Neuronal stem cell (in vitro differentiated cells): ENCODE measurements at places on chromosomes 1 and 21.

- DNase-seq = peak; percentile 96
Observed at GRCh38 chr1:29282924-29283803, 46.8 kb downstream of the PTPRU start.

GRCh38 chr1:24251501-24251900, 64.4 kb upstream of the IFNLR1 start:
- DNase-seq = no peak

- DNase-seq = no peak
Observed at GRCh38 chr1:28112388-28113241, 24.2 kb upstream of the EYA3 start.

DNA sequence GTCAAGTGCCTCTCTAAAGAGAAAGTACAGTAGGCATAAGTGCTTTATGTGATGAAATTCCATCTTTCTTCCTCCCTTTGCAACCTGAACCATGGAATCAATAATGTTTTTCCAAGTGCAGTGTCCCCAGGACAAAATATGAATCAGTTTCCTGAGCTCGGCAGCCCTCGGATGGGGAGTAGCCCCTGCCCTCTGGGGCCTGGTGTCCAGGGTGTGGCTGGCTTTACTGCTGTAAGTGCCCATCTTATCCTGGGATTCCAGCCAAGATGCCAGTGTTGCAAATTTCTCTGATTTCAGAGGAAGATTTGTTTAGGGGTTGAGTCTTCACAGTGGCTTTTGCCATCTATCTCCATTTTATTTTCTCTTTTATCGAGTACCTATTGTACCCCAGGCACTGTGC, 40.5 kb upstream of the SRP9 start:
- DNase-seq = no peak

DNA sequence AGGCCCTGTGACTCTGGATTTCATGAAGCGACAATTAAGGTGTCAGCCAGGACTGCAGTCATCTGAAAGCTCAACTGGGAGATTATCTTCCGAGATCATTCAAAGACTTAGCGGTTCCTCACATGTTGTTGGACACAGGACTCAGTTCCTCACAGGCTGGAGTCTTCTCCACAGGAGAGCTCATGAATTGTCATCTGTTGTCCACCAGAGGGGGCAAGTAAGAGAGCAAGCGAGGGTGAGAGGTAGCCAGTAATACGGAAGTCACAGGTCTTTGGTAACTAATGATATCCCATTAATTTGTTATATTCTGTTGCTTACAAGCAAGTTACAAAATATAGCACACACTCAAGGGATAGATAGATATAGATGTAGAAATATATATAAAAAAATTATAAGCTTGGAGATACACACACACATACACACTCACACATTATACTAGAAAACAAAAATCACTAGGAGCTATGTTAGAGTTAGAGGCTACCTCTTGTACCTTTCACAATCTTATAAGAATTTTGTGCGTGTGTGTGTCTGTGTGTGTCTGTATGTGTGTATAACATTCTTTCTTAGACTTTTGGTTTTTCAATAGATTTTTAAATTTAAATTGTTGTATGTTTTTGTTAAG, 1695.3 kb downstream of the BRINP3 start:
- DNase-seq = peak; percentile 52

DNA sequence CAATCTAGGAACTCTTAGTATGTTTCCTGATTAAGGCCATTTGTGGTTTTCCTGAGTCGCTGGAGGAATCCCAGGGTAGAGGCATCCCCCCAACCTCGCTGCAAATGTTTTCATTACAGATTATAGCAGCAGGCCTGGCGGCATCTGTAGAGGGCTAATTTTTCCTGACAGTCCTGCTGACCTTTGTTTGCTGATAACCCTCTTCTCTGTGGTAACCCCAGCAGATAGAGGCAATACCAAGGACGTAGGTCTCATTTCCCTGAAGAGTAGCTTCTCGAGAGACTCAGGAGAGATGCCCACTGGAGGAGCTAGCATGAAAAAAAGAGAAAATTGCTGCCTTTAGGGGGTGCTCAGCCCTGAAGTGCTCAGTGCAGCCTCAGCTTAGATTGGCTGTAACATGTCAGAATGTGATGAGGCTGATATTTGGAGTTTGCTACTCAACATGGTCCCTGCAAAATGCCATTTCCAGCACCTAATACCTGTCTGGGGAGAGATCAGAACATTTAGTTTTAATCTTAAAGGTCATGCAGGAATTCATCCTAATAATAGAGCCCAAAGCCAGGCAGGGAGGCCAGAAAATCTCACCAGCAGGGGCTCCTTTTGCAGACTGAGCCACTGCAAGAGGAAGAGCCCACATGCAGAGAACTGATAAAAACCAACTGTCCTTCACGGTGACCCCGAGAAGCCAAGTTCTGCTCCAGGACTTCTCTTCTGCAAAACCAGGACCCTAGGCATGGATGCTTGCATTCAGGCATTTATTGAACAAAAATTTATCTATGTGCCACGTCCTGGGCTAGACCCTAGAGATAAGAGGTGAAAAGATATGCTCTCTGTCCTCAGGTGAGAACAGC, 184.5 kb downstream of the KAZN start:
- no peak for DNase-seq

DNA sequence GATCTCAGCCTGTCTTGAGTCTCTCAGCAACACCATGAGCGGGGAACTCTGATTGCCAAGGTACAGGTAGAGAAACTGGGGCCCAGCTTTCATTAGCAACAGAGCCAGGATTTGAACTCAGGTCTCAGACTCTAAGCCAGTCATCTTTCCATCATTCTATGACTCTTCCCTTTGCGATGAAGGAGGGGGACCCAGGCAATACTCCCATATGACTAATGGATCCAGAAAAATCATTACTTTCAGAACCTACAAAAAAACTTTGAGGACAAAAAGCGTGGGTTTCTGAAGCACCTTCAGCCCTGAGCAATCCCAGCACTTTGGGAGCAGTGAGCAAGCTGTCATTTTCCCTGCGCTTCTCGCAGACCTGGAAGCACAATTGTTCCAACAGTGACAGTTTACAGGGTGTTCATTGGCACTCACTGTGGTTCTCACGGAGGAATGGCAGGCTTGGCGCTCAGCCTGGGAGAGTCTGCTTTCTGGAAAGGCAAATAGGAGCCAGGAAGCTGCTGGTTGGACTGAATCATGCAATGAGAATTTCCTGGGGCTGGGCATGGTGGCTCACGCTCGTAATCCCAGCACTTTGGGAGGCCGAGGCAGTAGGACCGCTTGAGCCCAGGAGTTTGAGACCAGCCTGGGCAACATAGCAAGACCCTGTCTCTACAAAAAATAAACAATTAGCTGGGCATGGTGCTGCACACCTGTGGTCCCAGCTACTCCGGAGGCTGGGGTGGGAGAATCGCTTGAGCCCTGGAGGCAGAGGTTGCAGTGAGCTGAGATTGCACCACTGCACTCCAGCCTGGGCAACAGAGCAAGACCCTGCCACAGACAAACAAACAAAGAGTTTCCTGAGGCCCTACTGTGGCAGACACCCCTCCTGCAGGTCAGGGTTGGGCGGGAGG, 40.1 kb downstream of the SLC2A7 start:
- DNase-seq = no peak

- DNase-seq = no peak
Observed at GRCh38 chr1:187685333-187685732, 856.6 kb downstream of the PLA2G4A start.

DNA sequence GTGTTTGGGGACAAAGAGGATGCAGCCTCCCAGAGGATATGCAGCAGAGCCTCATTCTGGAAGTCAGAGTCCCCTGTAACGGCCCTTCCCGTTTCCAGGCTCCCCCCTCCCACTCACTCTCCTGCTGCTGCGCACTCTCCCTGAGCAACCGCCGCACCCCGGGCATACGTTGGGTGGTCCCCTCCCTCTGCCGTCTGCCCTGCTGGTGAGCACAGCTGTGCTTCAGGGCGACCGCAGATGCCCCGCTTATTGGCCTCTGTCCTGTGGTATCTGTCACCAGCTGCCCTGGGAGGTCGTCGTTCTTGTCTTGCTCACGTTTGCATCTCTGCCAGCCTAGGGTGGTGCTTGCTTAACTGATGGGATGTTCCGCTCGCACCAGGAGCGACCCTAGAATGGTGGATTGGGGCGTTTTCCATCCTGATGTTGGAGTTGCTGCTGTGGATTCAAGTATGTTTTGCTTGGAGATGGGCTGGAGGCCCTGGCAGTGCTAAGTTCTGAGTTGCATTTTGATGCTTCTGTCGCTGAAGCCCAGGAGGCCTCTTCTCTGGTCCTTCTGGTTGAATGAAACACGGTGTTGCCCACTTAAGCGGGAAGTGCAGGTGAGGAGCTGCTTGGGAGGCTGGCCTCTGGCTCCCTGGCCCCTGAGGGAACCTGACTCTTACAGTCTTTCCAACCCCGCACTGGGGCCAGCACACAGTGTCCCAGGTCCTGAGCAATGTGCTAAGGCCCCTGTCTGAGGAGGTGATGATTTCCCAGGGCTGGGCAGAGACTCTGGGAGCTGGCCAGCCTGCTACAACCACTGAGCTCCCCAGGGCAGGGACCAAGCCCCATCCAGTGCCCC, 3.2 kb downstream of the TMEM201 start:
- no peak for DNase-seq

DNA sequence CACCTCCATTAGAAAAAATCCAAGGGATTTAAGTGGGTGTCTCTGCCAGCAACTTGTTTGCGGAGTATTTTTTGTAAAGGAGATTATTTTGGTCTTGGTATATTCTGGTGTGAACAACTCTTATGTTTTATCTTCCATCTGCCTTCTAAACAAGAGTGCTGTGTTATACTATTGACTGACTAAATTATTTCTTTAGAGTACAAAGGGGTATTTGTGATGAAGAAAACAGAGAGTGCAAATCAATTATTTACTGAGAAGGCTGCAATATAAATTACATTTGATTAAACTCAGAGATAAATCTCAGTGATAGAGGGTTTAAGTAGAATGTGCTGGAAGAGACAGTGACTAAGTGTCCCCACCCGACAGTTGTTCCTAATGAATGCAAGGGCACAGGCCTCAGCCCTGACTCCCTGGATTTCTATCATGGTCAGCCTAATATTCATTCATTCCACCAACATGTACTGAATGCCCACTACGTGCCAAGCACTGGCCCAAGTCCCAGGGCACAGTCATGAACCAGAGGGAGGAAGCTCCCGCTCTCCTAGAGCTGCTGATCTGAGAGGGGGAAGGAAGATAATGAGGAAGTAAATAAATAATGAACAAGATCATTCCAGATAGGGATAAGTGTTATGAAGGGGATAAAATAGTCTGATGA, 196.9 kb upstream of the C8B start:
- no peak for DNase-seq

DNA sequence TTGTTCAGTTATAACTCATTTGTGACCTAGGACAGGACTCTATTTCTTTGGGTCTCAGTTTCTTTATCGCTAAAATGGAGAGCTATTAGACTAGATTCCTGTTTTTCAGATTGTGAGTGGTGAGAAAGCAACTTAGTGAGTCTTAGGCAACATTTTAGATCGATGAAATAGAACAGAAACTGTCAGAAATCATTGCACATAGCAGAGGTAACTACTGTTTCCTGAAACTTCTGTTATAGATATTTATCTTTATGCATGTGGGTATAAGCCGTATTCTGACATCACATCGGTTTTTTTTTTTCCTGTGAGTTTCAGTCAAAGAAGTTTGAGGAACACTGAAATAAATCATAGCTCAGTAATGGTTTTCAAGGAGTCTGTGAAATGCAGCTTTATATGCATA, 42.1 kb upstream of the DNAJC6 start:
- no peak for DNase-seq

GRCh38 chr1:209398313-209398991, 185.1 kb upstream of the CAMK1G start:
- no peak for DNase-seq

DNA sequence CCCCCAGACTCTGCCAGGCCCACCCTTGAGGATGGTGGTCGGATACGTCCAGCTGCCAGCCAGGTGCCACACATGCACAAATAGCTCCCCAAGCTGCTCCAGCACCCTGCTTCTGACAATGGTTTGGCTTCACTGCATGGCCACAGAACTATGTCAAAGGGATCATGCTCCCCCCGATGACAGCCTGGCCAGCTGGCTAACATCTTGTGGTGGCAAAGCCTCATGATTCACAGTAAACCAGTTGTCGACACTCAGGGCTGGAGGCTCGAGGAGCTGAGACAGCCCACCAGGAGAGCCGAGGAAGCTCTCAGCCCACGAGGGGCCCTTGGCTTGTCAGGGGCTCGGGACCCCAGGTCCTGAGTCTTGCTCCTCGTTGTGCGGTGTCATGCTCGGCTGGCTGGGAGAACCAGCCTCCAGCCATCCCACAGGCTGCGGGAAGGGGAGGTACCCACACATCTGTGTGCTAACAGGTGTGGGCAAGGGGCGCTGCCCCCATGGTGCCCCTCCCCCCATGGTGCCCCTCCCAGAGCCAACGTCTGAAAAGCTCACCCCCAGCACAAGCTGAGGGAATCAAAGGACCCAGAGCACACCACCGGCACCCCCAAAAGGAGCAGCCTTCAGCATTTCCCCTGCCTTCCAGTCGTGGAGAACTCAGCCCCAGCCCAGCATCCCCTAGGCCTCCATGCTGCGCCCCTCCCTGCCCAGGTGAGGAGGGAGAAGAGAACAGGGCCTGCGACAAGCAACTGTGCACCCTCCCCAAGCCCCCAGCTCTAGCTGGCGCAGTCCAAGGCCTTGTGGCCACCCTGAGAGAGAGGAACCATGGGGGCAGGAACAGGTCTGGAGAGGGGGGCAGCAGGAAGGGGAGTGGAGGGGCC, 41.2 kb downstream of the KIF21B start:
- no peak for DNase-seq

DNA sequence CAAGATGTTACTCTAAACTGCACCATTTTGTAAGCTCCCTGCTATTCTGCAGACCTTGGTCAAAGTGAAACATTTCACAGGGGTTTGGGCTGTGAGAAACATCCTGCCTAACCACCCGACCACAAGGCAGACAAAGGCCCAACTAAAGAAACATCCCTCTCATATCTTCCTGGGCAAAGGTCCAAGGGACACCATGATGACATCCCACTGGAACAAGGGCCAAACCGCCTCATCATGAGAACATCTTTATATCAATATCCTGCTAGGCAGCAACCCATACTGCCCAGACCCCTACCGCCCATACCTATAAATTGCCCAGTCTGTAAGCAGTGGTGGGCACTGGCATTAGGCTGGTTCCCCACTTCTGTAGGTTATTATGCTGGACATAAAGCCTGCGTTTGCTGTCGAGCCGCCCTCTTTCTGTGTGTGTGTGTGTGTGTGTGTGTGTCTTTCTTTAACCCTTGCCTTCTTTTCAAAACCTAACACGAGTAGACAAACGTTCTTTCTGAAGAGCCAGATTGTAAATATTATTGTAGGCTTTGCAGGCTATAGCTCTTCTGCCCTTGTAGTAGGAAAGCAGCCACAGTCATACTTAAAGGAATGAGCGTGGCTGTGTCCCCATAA, 1.0 kb upstream of the PPIE start:
- DNase-seq = no peak

GRCh38 chr1:89822999-89823628, 2.3 kb downstream of the LRRC8D start:
- no peak for DNase-seq

DNA sequence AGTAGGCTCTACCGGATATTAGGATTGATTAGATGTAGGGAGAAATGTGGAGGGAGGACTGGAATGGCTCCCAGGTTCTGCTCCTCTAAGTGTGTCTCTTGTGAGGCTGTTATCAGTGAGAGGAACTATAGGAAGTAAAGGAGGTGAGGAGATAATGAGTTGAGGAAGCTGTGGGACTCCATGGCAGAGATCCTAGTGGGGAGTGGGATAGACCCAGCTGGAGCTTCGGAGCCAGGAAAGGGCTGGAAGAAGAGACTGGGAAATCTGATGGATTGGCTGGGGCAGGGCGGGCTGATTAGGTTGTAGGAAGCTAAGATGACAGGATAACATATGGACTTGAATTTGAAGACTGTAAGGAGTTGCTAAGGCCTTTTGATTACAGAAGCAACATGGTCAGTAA, 14.8 kb upstream of the BCL9 start:
- DNase-seq = no peak
